ENCODE measurements at places on chromosomes 3 and 15. TPM values are rescaled to one million over a fixed set of nuclear protein-coding genes. Genes with fewer than 3 reads are reported as not detected.

DNA sequence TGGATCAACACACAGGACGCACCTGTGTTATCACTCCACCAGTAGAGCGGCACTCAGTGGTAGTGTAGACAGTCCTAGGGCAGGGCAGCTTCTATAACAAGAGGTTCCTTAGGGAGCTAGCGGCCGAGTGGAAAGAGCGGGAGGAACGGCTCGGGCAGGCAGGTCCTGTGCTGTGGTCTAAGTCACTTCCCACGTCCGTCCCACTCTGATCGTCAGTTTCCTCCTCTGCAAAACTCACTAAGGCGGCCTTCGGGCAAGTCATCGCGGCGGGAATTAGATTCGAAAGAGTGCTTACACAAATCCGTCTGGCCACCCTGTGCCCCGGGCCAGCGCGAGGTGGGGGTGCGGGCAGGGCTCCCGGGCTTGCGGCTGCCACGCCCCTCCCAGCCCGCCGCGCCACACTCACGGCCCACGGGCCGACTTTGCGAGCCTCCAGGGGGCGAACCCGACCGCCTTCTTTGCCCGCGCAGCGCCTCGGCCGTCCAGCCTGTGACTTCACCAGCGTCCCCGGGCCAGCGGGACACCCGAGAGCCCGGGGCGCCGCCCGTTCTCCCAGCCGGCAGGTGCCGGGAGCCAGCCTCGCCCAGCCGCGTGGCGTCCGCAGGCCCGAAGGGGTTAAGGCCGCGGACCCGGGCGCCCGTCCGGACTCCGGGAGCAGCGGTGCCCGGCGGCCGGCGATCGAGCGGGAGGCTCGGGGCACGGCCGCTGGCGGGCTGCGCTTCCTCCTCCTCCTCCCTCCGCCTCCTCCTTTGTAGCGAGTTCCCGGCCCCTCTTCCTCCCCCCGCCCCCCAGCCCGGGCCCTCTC, 416 bp upstream of the CORO2B start:
- peak; percentile 90 for DNase-seq

DNA sequence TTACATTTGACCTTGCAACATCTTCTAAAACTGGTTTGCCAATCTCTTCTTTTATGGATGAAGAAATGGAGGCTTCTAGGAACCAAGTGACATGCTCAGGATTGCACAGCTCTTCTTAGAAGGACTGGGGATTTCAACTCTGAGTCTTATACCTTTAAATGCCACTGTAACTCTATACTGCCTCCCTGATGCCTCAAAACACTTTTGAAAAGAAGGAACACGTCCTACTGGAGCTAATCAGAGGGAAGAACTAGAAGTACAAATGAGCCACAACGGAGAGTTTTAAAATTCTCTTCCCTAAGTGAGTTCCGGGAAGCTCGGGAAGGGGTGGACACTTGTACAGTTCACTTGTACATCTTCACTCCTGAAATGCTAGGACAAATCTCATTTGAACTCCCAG, 949 bp upstream of the MITF start:
- no peak for DNase-seq

GRCh38 chr3:32366638-32367397, 24.8 kb upstream of the CMTM7 start:
- no peak for DNase-seq

- DNase-seq = peak; percentile 96
These were observed at the start of gene EOGT for GRCh38 chr3:69013253-69014021. Gene EOGT (minus strand): TSS chr3:69013684. CDS start chr3:69009846, 3,838 bp downstream.

DNA sequence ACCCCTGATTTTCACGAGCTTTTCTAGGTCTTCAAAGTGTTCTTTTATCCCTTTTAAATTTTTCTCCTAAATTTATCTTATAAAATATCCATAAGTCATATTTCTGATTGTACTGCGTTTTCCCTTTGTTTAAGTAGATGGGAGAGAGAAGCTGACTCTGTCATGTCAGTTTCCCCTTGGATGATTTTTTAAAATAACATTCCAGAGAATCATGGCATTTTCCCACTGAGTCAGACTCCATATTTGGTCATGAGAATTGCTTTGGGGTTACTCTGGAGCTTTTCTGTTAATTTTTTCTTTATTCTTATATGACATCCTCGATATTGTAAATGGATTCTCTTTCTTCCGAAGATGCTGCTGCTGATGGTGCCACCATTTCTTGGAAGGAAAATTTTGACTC, 28.6 kb upstream of the UMPS start:
- DNase-seq = no peak

DNA sequence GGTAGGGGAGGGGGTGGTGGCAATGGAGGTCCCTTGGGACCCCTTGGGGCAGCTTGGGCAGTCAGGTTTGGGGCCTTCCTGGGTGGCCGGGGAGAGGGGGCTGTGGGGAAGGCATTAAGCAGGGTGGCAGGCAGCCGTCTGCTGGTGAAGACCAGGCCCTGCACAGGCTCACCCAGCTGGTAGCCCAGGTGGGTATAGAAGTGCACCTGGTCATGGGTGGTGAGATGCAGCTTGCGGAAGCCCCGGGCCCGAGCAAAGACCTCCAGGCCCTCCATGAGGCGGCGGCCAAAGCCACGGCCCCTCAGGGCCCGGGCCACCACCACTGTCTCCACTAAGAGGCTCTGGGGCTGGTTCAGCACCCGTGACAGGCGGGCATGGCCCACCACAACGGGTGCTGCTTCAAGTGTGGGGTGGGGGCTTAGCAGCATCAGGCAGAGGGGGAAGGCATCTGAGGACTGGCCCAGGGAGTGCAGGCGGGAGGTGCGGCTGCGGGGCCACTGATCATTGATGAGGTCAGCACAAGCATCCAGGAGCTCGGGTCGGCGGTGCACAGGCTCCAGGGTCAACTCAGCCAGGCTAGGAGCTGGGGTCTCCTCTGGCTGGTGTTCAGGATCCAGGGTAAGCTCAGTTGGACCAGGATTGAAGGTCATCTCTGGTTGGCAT, 2.4 kb downstream of the HYAL3 start:
- DNase-seq = no peak

- DNase-seq = peak; percentile 52
These were observed 22.4 kb downstream of the PLA2G4F start for GRCh38 chr15:42133886-42134502.

- no peak for DNase-seq
These were observed 41.7 kb upstream of the LIMD1 start for GRCh38 chr3:45552794-45553371.

- DNase-seq = peak; percentile 52
These were observed 397.5 kb upstream of the ATP10A start for GRCh38 chr15:26260517-26261133.

- no peak for DNase-seq
These were observed 181.1 kb downstream of the PLCL2 start for GRCh38 chr3:17065881-17066280.

GRCh38 chr3:48301800-48302166, 31.7 kb downstream of the SPINK8 start:
- no peak for DNase-seq

DNA sequence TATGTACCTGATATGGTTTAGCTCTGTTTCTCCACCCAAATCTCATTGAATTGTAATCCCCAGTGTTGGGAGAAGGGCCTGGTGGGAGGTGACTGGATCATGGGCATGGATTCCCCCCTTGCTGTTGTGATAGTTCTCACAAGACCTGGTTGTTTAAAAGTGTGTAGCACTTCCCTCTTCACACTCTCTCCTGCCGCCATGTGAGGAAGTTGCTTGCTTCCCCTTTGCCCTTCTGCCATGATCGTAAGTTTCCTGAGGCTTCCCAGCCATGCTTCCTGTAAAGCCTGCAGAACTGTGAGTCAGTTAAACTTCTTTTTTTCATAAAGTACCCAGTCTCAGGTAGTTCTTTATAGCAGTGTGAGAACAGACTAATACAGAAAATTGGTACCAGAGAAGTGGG, 93.1 kb downstream of the C3orf70 start:
- no peak for DNase-seq

DNA sequence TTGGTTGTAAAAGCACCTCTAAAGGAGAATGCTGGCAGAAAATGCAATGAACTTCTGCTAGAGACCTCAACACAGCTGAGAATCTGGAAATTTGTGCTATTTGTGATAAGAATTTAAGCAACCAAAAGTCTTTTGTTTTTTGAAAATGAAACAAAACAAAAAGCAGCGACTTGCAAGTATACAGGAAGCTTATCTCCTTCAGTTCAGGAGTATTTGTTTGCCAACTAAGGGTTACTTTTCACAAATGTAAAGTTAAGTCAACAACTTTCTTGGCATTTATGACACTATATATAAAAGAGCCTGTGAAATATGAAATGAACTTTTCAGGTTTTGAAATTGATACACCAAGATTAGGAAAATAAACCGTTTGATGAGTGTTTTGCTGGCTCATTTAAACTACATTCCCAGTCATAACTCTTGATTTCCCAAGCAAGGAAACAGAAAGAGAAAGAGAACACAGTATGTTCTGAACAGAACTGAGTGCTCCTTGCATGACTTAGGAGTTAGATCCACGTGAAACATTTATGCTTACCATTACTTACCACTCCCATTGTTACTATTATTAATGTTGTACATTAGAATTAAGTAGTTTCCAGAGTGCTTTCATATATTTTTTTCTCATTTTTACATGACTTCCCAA, 92.3 kb upstream of the COL8A1 start:
- DNase-seq = no peak

DNA sequence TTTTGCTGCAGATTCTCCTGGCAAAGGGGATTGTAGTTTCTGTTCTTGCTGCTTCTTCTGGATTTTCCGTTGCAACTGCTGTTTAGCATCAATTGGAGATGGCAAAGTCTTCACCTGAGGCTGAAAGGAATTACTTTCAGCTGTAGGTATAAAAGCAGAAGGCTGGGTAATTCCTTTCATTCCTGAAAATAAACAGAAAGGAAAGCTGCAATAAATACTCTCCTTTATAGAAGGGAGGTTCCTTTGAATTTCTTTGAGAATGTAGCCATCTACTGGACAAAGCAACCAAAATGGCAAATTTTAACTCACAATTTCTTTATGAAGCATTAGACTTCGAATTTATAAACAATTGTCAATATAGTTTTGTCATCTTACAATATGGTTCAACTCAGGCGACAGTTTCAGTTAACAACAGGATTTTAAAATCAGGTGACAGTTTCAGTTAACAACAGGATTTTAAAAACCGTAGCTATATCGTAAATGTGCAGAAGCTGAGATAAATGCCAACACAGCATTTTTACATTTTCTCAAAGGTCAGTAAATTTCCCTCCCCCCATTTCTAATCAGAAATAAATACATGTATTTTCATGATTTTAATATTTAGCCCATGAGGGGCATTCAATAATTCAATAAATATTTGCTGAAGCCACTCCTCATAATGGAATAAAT, 104.9 kb upstream of the NEDD4 start:
- DNase-seq = no peak

CCDC54 gene
- not detected for total RNA-seq

CCDC71 gene
- 10.2 TPM for total RNA-seq

KY gene
- total RNA-seq = 20.6 TPM

LEO1 gene
- 9.0 TPM for total RNA-seq

UBL7 gene
- total RNA-seq = 55.1 TPM

All from left ventricle myocardium superior (tissue), 1 donor.